GDM1 (cell line): ENCODE measurements at places on chromosomes 7 and 10.

DNA sequence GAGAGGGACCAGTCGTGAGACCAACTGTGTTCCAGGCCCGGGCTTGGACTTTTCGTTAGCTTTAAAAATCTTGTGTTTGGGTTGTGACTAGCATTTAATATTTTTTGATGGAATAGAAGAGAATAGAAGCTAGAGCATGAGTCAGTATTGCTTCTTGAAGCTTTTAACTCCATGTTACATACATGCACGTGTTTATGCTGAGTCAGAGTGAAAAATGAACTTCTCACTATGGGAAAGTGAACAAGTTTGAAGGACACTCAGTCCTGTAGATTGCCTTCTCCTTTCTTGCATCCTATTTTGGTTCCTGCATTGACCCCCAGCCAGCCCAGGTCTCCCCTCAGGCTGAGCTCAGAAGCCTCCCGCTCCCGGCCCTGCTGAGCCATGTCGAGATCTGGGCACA is 31.8 kb downstream of the GHRHR start:
- DNase-seq, result no peak

DNA sequence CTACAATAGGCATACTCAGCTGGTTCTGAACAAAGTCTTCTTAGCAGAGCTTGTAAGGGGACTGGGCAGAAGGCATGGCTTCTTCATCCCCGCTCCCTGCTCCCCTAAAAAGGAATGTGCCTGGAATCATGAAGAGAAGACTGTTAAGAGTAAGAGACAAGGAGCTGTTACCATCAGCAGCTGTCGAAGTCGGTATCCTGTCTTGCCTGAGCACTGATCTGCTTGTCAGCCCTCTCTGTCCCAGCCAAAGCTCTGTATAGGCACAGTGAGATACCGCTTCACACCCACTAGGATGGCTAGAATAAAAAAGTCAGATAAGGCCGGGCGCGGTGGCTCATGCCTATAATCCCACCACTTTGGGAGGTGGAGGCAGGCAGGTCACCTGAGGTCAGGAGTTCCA is 2.4 kb downstream of the ABLIM1 start:
- DNase-seq, result no peak

GRCh38 chr7:106108991-106109390 is 3.1 kb downstream of the SYPL1 start:
- no peak for DNase-seq

DNA sequence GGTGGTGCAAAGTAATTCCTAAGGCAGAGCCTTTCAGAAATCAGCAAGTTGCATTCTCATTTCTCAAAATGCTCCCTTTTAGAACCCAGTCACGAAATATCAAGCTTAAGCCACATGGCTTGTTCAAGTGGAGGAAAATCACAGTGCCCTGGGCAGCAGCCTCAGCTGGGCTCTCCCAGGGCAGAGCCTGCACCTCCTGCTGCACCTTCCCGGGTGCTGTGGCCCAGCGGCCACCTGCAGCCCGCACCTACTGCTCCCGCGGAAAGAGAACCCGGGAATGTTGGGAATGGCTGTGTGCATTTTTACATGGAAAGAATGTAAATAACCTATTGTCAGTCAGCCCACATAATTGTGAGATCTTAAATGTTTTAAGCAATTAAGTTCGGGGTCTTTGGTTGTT is 396.5 kb upstream of the VSTM2A start:
- no peak for DNase-seq

DNA sequence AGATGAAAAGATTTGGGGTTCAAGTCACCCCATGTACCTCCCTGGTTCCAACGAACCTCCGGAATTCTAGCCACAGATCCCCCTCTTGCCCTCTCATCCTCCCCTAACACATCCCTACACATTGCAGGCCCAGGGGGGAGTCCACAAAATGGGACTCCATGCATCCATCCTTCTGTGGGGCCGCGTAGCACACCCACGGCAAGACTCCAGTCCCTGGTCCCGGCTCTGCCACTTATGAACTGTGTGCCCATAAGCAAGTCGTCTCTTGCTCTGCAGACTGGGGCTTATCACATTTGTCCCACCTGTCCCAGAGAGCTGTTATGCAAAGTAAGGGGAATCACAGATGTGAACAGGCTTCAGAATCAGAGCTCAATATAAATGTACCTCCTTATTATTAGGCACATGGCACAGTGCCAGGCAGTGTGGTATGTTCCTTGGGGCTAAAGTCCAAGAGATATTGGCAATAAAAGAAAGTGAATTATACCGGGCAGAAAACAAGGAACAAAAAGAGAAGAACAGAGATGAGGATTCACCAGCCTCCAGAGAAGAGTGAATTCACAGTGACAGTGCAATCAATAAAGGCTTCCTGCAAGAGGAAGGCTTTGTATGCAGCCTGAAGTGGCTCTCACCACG is 73.9 kb downstream of the KCNMA1 start:
- no peak for DNase-seq

DNA sequence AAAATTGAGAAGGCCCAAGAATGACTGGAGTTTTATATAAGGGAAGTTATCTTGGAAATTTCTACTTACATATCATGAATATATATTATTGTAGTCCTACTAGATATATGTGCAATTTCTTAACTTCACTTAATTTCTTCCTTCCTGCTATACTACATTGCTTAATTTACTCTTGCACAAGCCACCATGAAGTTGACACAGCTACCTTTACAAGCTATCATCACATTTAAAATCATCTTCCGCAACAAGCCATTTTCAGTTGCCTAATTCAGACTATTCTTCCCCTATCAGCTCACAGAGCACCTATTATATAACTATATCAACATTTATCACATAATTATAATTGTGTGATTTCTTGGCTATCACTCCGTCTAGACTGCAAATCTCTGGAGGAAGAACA is 418.4 kb downstream of the PARD3 start:
- DNase-seq, result no peak

DNA sequence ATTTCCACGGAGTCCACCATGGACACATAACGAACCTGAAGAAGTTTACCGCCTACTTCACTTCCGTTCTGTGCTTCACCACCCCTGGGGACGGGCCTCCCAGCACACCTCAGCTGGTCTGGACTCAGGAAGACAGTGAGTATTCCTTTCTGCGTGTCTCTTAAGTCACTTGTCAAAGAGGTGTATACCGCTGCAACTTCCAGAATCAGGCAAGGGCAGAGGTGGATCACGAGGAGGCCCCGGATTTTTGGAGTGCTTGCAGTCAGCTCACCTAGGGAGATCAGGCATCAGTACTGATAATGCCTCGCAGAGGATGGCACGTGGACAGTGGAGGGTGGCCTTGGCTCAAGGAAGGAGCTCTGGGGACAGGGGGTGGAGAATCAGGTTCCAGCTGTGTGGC is 630.4 kb upstream of the FOXK1 start:
- DNase-seq, result no peak

- no peak for DNase-seq
Measured at GRCh38 chr7:47587351-47587750, 5.4 kb upstream of the TNS3 start.

DNA sequence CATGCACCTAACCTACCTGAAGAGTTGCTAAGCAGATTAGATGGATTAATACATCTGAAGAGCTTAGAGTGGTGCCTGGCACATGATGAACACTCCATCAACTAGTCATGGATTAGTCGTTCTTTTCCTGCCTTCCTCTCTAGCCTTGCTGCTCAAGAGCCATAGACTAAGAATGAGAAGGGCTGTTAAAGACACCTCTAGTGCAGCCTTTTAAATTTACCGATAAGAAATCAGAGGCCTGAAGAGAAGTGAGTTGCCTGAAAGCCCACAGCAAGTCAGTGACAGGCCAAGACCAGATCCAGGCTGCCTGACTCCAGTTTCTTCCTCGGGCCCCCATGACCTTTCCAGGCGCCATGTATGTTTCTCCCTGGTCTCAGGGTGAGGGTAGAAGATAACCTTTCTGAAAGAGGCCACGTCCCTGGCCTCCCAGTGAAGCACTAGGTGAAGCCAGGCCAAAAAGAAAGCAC is 6.5 kb downstream of the TSPAN15 start:
- DNase-seq, result no peak

GRCh38 chr7:38743899-38744298 is 112.7 kb upstream of the AMPH start:
- no peak for DNase-seq

- DNase-seq, result no peak
Measured at GRCh38 chr7:99004781-99005500, 126.6 kb downstream of the TRRAP start.

DNA sequence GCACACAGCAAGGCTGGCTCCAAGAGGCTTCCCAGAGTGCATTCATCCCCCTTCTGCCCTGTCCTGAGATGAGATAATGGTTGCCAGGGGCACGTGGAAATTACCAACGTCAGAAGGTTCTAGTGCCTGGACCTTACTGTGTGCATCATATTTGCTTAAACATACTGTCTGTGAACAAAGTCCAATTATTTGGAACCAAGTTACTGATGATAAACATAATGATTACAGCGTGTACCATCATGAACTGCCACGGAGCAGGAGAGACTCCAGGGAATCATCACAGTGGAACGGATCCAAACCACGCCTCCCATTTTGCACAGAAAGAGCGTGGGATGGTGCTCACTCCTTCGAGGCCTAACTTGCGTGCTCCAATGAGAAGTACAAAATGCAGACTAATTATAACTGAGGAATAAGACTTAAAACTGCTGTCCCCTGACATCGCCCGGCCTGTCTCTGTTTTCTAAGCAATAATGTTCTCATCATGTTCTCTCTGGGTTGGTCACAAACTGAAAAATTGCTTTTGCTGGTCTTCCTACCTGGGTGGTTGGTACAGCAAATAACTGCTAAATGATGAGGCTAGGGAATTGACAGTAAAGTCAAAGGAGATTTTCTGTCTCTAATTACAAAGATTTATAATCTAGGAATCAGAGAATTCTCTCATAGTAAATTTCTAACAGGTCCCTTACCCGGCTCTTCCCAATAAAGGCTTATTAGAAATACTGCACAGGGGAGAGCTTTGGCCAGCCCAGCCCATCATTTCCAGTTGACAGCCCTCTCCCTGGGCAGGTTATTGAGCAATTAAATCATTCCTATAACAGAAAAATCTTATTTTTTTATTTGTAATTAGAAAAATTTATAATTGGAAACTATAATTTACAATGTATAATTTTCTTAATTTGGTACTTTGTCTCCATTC is 182.2 kb downstream of the CAMK1D start:
- no peak for DNase-seq

GRCh38 chr7:112940314-112940732 is 146.3 kb downstream of the GPR85 start:
- no peak for DNase-seq

DNA sequence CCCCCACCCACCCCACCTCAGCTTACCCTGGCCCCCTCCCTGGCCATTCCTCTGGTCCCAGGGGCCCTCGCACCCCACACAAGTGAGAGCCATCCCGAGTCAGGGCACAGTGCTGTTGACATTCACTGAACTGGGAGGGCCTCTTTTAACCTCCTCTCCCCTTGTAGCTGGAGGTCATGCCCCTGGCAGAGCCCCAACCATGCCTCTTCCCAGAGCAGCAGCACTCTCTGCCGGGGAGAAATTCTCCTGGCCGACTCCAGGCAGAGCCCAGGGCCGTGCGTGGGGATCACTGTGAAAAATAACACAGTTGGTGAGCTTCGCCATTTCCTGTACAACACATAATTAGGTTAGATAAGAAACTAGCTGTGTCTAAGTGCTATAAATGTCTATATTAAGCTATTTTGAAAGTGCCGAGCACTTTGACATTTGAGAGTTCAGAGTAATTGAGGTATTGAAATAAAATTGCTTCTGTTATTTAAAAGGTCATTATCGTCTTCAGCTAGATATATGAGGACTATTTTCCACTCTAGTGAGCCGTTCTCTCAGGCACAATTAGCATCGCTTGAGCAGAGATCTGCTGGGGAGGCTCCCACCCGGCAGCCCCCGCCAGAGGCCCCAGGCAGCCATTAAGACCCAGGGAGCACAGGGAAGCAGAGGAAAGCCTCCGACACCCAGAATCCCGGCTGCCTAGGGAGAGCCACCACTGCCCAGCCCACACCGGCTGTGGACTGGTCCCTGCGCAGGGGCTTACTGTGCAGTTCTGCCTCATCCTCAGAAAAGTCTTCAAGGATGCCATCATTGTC is 62.4 kb upstream of the LRRC18 start:
- DNase-seq, result no peak
